ENCODE measurements at places on chromosomes 1 and 21.

DNA sequence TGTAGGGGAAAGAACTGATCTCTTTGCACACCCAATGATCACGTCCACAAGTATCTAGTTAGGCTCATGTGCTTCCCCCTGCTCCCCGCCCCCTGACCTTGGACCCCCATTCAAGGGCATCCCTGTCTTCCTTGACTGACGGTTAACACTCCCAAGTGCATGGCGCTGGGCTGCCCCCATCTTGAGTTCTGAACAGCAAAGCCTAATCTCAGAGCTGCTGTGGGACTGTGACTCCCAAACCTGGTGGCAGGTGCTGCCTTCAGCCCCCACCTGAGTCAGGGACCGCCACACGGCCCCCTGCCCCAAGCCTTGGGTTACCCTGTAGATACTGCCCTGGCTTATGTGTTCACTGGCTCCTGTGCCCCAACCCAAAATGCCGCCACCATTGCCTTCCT, 925 bp downstream of the TNNI1 start:
- no peak overlapping the region for H3K4me3 ChIP-seq
- DNase-seq: no peak
- no peaks in the 10 kb centered on the region for H3K36me3 ChIP-seq
- peaks cover 8% of the 10 kb centered on the region for H3K27me3 ChIP-seq

GRCh38 chr1:37755290-37755689, 9.6 kb downstream of the EPHA10 start:
- H3K27me3 ChIP-seq: peaks cover 15% of the 10 kb centered on the region
- no peaks in the 10 kb centered on the region for H3K36me3 ChIP-seq
- H3K27ac ChIP-seq: no peak overlapping the region

DNA sequence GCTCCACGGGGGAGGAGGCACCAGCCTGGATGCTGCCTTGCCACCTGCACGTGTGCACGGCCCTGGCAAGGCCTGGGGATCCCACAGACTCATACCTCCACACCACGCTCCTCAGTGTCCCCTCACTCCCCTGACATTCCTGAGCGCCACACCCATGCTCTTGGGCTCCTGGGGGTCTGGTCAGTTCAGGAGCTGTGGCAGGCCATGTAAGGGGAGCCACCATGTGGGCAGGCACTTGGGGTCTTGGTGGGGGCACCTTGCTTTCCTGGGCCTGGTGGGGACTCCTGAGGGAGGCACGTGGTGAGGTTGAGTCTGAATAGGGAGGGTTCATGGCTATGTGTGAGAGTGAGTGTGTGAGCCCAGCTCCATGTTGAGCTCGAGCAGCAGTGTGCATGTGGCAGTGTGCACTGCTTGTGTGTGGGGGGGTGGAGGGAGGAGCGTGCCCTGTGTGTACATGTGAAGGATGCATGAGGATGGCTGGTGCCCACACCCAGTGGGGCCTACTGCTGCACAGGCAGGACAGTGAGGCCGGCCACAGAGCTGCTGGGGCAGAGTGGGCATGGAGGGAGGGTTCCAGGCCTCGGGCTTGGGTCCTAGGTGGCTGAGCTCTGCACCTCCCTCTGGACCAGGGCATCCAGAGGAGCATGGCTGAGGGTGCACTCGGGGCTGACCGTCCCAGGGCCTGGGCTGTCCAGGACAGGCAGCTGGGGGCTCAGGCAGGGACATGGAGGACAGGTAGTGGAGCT, 1.6 kb downstream of the GJC2 start:
- no peaks in the 10 kb centered on the region for H3K27me3 ChIP-seq
- no peak overlapping the region for H3K4me3 ChIP-seq
- H3K27ac ChIP-seq: peak overlapping the region; percentile 81

DNA sequence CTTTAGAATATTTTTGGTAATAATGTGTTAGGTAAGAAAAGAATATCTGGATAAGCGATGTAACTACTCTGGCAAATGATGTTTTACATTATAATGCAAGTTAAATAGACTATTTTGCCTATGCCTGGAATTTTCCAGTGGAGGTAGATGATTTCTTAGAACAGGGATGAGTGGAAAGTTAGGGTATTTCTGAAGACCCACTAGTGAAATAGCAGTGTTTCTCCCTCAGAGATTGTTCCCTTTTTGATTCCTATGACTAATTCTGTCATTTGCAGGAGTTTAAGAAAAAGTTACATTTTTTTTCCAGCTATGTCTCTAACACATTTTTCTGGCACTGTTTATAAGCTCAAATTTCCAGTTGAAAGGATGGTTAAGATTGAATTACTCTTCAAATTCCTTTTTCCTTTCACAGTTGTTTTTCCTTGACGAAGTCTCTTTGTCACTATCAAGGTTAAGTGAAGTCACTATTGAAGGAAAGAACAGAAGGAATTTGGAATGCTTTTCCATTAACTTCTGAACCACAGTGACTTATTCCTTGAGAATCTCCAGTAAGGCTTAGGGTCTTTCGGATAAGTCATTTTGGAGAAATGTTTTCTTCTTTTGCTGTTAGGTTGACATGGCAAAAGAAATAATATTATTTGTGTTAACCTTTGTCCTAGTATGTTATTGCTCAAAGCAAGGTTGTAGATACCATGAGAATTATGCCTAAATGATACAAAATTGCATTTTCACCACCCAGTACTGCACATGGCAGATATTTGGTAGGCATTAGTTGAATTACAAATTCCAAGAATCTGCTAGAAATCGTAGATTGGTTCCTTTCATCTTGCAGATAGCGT, 42.9 kb upstream of the ZNF326 start:
- DNase-seq: no peak
- H3K27me3 ChIP-seq: no peaks in the 10 kb centered on the region
- H3K27ac ChIP-seq: no peak overlapping the region
- H3K4me3 ChIP-seq: no peak overlapping the region

DNA sequence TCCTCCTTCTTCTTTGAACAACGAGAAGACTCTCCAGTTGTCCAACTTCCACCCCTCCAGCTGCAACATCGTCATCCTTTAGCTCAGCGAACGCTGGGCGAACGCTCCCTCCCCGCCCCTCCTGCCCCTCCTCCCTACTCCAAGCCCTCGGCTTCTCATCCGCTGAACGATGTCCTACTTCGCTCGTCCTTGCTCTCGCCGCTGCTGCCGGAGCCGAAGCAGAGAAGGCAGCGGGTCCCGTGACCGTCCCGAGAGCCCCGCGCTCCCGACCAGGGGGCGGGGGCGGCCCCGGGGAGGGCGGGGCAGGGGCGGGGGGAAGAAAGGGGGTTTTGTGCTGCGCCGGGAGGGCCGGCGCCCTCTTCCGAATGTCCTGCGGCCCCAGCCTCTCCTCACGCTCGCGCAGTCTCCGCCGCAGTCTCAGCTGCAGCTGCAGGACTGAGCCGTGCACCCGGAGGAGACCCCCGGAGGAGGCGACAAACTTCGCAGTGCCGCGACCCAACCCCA, at the start of gene BCAN:
Gene BCAN (plus strand): TSS at position 357 of the 504 bp plus-strand sequence. CDS start 3,938 bp downstream, outside the sequence.
- no peaks in the 10 kb centered on the region for H3K36me3 ChIP-seq
- no peak for DNase-seq
- peak within 1 kb of the TSS; percentile 18 for H3K4me3 ChIP-seq
- no peak within 1 kb of the TSS for H3K27ac ChIP-seq

GRCh38 chr1:114100148-114100547, 53.5 kb downstream of the SYT6 start:
- H3K36me3 ChIP-seq: no peaks in the 10 kb centered on the region
- no peak for DNase-seq
- H3K27me3 ChIP-seq: peaks cover 16% of the 10 kb centered on the region
- H3K4me1 ChIP-seq: no peaks in the 10 kb centered on the region
- no peak overlapping the region for H3K27ac ChIP-seq

- no peaks in the 10 kb centered on the region for H3K36me3 ChIP-seq
- H3K4me3 ChIP-seq: no peak overlapping the region
- peaks cover 4% of the 10 kb centered on the region for H3K4me1 ChIP-seq
These were observed 72.2 kb downstream of the MRPL37 start for GRCh38 chr1:54272134-54272533.

- no peak overlapping the region for H3K4me3 ChIP-seq
- H3K4me1 ChIP-seq: no peaks in the 10 kb centered on the region
- H3K27ac ChIP-seq: no peak overlapping the region
- no peak for DNase-seq
These were observed 85.5 kb upstream of the CACNA1E start for GRCh38 chr1:181397845-181398244.

DNA sequence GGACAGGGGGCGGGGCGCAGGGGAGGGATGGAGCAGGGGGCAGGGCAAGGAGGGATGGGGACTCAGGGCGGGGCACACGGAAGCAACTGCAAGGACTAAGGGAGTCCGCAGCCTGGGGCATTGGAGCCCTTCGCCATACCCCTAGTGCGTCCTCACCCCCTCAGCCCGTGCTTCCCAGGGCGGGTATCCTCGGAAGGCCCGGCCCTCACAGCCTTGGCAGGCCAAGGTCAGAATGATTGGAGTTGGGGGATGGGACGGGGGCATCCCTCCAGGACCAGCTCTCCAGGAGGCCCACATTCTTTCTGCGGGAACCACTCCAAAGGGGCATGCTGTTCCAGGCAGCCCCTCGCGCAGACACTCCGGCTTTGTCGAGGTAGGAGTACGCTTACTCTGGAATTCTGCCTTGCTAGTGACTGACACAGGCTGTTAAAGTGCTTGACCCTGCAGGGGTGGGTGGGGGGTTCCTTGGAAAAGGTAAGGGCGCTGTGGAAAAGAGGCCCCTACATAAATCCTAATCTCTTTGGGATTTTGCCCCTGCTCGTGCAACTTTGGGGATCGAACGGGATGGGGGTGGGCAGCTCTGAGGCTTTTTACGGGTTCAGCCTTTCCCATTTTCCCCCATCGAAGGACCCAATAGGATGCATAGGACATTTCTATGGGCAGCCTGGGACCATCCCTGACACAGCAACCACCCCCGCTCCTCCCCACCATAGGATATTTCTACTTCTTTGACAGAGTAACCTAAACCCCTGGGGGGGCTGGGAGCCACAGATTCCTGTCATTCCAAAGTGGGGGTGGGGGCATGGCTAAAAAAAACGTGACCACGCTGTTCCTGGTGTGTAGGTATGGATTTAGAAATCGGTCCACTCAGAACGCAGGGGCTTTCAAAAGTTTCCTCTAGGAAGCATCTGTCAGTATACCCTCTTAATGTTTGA, 738 bp upstream of the TRIM11 start:
- peak overlapping the region; percentile 89 for H3K27ac ChIP-seq
- H3K36me3 ChIP-seq: no peaks in the 10 kb centered on the region
- no peak for DNase-seq
- peak overlapping the region; percentile 93 for H3K4me3 ChIP-seq
- H3K27me3 ChIP-seq: no peaks in the 10 kb centered on the region

Data from naive B cell (primary cell).